ENCODE measurements at places on chromosomes 3 and 15.

DNA sequence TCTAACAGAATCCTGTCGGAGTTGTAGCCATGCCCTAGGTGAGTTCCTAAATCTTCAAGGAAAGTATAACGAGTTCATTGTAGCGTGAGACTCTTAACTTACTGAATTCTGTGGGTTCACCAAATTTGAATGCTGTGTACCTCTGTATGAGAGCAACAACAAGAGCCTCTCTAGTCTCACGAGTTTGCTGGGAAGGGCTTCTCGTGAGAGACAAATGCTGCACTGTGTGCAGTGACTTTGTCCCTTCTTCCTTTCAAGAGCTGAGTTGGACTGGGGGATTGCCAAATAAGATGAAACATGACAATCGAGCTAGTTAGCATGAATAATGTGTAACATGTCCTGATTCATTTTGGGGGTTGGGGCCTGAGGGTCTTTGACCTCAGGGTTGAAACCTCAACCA lies 32.2 kb downstream of the KAT2B start:
- DNase-seq = no peak

- DNase-seq = no peak
These were observed 111.1 kb upstream of the GPR149 start for GRCh38 chr3:154540950-154541604.

- no peak for DNase-seq
These were observed 1133.8 kb downstream of the TUSC7 start for GRCh38 chr3:117843356-117843755.

DNA sequence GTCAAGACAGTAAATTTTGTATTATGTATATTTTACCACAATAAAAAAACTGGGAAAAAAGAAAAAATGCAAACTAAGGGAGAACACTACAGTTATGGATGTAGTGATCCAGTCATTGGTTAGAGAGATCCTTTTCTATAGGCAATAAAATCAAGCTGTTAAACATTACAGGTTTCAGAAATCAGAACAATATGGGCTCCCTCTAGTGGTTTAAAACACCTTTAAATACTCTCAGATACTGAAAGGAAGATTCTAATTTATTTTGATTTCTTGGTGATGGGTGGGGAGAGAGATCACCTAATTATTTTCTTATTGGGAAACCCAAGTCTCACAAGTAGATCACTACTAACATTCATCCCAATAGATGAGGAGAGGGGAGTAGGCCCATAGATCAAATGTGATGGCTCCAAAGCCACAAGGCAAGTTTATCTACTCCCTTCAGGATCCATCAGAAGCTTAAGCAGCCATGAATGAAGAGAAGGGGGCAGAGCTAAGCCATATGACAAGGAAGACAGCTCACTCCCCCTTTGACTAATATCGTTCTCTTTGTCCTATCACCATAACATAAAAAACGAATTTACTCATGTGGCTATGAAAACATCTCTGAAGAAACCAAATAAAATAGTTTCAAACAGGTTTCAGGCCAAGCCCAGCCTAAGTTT lies 118.6 kb downstream of the ANO10 start:
- no peak for DNase-seq

DNA sequence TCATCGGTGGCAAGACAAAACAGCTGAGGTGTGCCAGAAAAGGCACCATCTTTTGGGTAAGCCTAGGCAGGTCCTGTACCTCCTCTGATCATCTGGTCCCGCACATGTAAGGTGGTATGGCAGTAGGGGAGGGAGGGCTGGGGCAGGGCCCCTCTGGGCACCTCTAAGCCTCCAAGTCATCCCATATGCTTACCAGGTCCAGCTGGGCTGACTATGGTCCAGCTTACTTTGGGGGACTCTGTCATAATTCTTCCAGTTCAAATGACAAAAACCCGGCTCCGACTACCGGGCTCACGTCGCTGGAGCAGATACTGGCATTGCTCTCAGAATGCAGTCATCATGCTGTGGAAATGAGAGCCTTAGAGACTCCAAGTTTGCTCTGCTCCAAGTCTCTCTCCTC lies 1.9 kb upstream of the RAB6B start:
- DNase-seq = no peak
